WERI-Rb-1 (cell line): ENCODE measurements at places on chromosomes 1 and 21.
A peak's percentile ranks its signal among the peaks of the same experiment; 100 is the strongest.

DNA sequence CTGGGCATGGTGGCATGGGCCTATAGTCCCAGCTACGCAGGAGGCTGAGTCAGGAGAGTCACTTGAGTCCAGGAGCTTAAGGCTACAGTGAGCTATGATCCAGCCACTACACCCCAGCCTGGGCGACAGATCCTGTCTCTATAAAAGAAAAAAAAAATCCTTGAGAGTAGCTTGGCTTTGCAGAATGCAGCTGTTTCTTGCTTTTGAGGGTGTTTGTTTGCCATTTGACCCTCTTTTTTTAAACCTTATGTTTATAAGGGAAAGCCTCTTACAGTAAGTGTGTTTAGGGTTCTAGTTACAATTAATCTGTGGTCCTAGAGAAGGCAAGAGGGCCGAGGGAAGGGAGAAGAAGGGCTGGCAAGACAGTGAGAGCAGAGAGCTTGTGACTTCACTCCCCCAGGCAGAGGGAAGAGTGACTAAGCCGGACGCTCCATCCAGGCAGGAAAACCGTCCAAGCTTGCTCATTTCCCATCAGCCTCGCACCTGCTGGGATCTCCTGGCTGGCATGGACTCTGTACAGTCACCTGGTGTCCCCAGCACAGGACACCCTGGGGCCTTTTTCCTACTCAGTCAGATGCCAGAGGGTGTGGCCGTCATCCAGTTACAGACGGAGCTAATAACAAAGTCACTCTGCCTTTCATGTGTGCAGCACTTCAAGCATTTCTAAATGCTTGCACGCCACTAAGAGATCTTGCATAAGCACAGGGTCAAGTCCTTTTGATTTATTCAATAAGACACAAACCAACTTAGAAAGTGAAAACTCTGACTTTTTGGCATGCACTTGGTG, 55.5 kb upstream of the PSEN2 start:
- peak; percentile 15 for DNase-seq

GRCh38 chr1:191350938-191351337, 807.3 kb upstream of the RGS18 start:
- no peak for DNase-seq

GRCh38 chr1:77534456-77534855, 148.0 kb downstream of the ZZZ3 start:
- DNase-seq: no peak

- peak; percentile 44 for DNase-seq
Observed at GRCh38 chr1:12618965-12619791, 1.2 kb upstream of the DHRS3 start.

DNA sequence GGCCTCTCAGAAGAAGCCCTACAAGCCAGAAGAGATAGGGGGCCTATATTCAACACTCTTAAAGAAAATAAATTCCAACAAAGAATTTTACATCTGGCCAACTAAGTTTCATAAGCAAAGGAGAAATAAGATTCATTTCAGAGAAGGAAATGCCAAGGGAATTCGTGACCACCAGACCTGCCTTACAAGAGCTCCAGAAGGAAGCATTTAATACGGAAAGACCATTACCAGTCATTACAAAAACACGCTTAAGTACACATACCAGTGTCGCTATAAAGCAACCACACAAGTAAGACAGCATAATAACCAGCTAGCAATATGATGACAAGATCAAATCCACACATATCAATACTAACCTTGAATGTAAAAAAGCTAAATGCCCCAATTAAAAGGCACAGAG, 704.9 kb upstream of the CHRM3 start:
- DNase-seq: no peak

DNA sequence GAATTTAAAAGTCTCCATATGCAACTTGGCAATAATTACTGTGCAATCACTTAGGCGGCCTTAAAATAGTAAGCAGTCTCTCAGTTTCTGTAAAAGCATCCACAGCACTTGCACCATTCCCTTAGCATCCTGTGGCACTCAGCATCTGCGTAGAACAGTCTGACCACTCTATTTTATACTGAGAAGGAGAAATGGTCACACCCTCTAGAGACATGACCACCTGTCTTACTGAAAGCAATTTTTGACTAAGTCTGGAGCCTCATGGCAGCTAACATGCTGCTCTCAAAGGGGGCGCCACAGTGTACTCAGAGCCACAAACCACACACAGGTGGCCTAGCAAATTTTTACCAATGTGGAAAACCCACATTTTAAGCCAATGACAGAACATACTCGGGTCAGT, 62.0 kb downstream of the KCNK1 start:
- no peak for DNase-seq

- DNase-seq: no peak
Observed at GRCh38 chr1:67680486-67680885, 4.5 kb upstream of the GADD45A start.

GRCh38 chr1:227317523-227318015, 723 bp downstream of the CDC42BPA start:
- peak; percentile 38 for DNase-seq

DNA sequence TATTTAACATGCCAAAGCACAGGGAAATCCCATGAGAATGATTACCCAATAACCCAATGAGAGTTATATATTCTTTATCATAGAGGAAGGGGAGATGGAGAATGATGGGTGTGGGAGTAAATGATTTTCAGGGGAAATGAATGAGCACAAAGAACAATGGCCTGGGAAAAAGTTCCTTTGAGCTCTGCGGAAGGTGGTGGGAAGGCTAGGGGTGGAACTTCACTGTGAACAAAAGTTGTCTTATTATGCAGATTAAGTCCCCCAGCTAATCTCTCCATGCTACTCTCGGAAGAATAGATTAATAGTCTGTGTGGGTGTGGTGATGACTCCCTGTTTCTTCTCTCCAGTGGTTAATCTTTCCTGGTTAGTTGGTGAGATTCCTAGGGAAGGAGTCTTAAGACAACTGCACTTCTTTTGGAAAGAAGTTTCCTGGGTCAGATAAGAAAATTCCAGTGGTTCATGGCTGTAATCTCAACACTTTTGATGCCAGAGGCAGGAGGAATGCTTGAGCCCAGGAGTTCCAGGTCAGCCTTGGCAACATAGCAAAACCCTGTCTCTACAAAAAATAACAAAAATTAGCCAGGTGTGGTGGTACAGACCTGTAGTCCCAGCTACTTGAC, 71.6 kb downstream of the DNTTIP2 start:
- no peak for DNase-seq

DNA sequence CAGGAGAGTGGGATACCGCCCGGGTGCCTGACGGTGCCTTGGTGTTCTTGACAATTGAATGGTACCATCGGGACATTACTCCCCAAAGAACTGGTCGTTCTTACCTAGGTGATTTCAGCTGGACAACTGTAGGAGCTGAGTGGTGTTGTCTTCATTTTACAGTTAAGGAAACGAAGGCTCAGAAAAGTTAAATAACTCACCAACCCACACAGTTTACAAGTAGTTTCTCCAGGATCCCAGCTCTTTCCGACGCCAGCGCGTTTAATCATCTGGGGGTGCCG, 1.6 kb downstream of the PIK3CD start:
- DNase-seq: no peak
